ENCODE measurements at places on chromosomes 3 and 15. TPM values are rescaled to one million over a fixed set of nuclear protein-coding genes. Genes with fewer than 3 reads are reported as not detected.

The CYP1A1 gene
- 0.89 TPM for total RNA-seq

The CD276 gene
- total RNA-seq, result 35.7 TPM

The SAMD7 gene
- not detected for total RNA-seq

The ZNF385D gene
- total RNA-seq, result 32.1 TPM

The MINAR1 gene
- 15.3 TPM for total RNA-seq

The LRRC34 gene
- 14.1 TPM for total RNA-seq

The SMCO1 gene
- not detected for total RNA-seq

The EPHB3 gene
- total RNA-seq, result 11.7 TPM

The HESX1 gene
- total RNA-seq, result 0.50 TPM

The CPEB1 gene
- 11.0 TPM for total RNA-seq

The CYB561D2 gene
- total RNA-seq, result 15.3 TPM

The ZBTB47 gene
- 47.4 TPM for total RNA-seq

DNA sequence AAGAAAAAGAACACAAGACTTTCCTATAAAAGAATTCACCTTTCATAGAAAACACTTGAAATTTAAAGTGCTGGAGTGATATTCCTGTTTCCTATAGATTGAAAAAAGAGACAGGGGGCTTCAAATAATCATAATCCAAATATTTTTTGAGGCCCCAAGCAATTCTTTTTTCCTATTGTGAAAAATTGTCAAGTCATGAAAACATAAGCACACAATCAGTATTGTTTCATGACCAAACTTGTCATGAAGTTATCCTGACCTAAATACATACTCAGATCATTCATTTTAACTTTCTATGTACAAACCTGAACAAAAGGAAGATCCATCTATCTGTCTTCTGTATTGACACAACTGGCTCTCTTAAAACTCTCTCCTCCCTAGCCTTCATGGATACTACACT lies 57.9 kb downstream of the AGTR1 start:
- DNase-seq, result no peak
- no peaks in the 10 kb centered on the region for H3K27me3 ChIP-seq
- H3K4me3 ChIP-seq, result no peak overlapping the region
- no peak overlapping the region for H3K27ac ChIP-seq

DNA sequence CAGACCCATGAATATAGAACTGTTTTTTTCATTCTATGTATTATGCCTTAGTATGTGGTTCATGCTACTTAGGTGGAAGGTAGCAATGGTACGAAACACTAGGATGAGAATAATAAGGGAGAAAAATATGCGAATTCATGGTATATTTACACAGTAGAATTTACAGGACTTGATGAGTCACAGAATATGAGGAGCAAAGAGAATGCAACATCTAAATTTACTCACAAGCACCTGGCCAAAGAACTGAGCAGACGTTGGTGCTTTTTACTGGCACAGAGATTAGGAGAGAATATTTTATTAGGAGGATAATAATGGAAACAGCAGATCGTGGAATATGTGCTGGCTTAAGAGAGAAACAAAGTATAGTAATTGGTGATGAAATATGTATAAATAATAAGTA lies 785.4 kb upstream of the ROBO1 start:
- no peak for DNase-seq
- H3K27ac ChIP-seq, result no peak overlapping the region
- no peaks in the 10 kb centered on the region for H3K36me3 ChIP-seq
- H3K4me3 ChIP-seq, result no peak overlapping the region
- H3K27me3 ChIP-seq, result no peaks in the 10 kb centered on the region

DNA sequence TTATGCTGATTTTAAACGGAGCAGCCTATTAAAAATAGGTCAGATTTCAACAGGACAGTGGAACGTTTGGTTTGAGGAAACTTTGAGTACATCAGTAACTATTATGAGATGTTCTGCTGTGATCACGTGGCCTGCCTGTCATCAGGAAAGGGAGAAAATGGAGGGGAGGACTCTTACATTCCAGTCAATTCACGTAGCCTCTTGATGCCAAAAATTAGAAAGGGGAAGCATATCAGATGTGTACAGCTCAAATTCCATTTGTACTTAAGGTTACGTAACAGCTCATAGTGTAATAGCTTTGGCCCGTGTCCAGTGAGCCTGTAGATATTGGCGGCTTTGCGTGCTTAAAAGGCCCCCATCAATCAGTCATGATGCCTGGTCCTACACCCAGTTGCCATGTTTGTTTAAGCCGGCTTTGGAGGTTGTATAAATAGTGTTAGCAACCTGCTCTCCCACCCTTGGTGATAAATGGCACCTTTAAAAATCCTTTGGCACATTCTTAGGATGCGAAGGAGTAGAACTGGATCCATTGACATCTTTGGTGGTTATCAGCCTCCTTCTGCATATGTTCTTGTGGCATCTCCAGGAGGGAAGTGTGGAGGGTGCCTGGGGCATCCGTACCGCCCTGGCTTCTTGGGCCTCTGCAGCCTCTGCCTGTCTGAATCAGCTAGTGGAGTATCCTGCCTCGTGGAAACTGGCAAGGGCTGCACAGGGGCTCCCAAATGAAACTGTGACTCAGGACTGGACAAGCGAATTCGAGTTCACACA lies 163.9 kb downstream of the THSD4 start:
- H3K4me3 ChIP-seq, result no peak overlapping the region
- DNase-seq, result no peak
- no peaks in the 10 kb centered on the region for H3K27me3 ChIP-seq
- no peaks in the 10 kb centered on the region for H3K4me1 ChIP-seq
- H3K27ac ChIP-seq, result no peak overlapping the region
- no peaks in the 10 kb centered on the region for H3K36me3 ChIP-seq

- no peaks in the 10 kb centered on the region for H3K36me3 ChIP-seq
- H3K27ac ChIP-seq, result no peak overlapping the region
- no peak for DNase-seq
- no peaks in the 10 kb centered on the region for H3K27me3 ChIP-seq
- no peaks in the 10 kb centered on the region for H3K4me1 ChIP-seq
Measured at GRCh38 chr15:56040081-56041035, 46.9 kb upstream of the NEDD4 start.

DNA sequence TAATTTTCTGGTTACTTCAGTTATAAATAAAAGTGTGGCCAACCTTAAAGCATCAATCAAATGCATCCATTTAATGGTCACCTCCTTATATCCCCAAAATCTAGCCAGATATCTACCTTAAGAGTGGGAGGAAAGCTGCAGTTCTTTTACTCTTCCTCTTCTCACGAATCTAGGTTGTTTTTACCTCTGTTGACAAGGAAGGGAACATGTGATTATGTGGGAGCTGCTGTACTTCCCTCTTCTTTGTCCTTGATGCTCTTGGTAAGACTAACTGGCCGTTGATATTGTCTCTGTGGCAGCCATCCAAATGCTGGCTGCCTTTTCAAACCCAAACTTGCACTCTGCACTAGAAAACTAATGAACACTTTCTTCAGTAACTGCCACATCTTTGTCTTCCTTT lies 275.3 kb upstream of the CADM2 start:
- no peak overlapping the region for H3K4me3 ChIP-seq
- no peaks in the 10 kb centered on the region for H3K4me1 ChIP-seq
- H3K27me3 ChIP-seq, result no peaks in the 10 kb centered on the region
- no peak overlapping the region for H3K27ac ChIP-seq
- no peak for DNase-seq
- H3K36me3 ChIP-seq, result no peaks in the 10 kb centered on the region

GRCh38 chr3:152176241-152176640 lies 92.5 kb upstream of the MBNL1 start:
- H3K4me3 ChIP-seq, result no peak overlapping the region
- no peaks in the 10 kb centered on the region for H3K36me3 ChIP-seq
- H3K27ac ChIP-seq, result no peak overlapping the region
- no peaks in the 10 kb centered on the region for H3K27me3 ChIP-seq
- no peaks in the 10 kb centered on the region for H3K4me1 ChIP-seq

GRCh38 chr3:155555479-155556060 lies 189.3 kb downstream of the PLCH1 start:
- no peak overlapping the region for H3K4me3 ChIP-seq
- no peak overlapping the region for H3K27ac ChIP-seq
- H3K27me3 ChIP-seq, result no peaks in the 10 kb centered on the region
- H3K36me3 ChIP-seq, result no peaks in the 10 kb centered on the region
- H3K4me1 ChIP-seq, result no peaks in the 10 kb centered on the region

GRCh38 chr3:24435584-24435983 lies 59.1 kb downstream of the THRB start:
- no peak overlapping the region for H3K27ac ChIP-seq
- peak; percentile 8 for DNase-seq
- no peak overlapping the region for H3K4me3 ChIP-seq
- no peaks in the 10 kb centered on the region for H3K27me3 ChIP-seq

DNA sequence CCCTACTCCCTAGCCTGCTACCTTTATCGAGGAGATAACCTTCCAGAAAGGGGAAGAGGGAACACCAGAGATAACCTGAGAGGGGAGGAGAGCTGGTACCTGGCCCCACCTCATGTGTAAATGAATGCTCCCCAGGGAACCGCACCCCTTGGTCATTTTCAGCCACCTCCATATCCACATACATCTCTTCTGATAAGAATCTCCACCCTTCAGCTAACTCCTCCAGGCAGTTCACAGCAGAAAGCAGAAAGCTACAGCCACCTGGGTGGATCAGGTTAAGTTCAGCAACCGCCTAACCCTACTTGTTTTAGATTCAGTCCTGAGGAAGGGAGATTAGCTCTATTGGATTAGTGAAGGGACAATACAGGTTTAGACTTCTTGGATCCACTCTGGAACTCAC lies 38.0 kb upstream of the TIMP4 start:
- no peaks in the 10 kb centered on the region for H3K27me3 ChIP-seq
- no peaks in the 10 kb centered on the region for H3K36me3 ChIP-seq
- no peak overlapping the region for H3K4me3 ChIP-seq
- no peak overlapping the region for H3K27ac ChIP-seq
- no peak for DNase-seq

DNA sequence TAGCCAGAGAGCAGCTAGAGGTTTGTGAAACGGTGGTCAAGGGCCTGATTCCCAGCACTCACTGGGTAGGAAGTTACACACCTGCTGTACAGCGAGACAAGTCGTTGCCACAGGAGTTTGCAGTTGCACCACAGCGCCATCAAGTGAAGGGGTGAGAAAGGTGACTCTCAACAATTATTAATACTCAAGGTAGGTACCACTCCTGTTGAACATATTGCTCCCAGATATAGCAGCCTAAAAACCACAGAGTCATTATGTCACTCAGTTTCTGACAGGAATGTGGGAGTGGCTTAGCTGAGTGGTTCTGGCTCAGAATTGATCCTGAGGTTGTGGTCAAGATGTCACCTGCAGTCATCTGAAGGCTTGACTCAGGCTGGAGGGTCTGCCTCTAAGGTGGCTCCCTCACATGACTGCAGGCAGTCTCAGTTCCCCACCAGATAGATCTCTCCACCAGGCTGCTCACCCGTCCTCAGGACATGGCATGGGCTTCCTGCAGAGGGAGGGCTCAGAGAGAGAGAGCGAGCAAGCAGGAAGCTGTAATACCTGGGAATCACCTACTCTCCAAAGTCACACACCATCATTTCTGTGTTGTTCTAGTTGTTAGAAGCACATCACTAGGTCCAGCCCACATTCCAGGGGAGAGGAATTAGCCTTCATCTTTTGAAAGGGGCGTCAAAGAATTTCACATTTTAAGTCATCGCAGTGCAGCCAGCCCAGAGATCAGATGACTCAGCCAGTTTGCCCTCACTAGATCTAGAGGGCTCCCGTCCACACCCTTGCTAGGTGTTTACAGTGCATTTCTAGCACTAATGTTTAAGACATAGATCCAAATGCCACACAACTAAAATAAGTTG lies 17.0 kb upstream of the ANO10 start:
- no peak for DNase-seq
- H3K4me1 ChIP-seq, result no peaks in the 10 kb centered on the region
- H3K27ac ChIP-seq, result no peak overlapping the region
- no peak overlapping the region for H3K4me3 ChIP-seq
- no peaks in the 10 kb centered on the region for H3K36me3 ChIP-seq

GRCh38 chr15:33057845-33058244 lies 136.7 kb downstream of the FMN1 start:
- H3K4me3 ChIP-seq, result no peak overlapping the region
- H3K27ac ChIP-seq, result no peak overlapping the region
- no peaks in the 10 kb centered on the region for H3K4me1 ChIP-seq
- H3K27me3 ChIP-seq, result no peaks in the 10 kb centered on the region
- DNase-seq, result no peak

- no peak for DNase-seq
- H3K27me3 ChIP-seq, result no peaks in the 10 kb centered on the region
- H3K4me3 ChIP-seq, result no peak overlapping the region
Measured at GRCh38 chr15:79640206-79640605, 208.1 kb downstream of the MINAR1 start.

DNA sequence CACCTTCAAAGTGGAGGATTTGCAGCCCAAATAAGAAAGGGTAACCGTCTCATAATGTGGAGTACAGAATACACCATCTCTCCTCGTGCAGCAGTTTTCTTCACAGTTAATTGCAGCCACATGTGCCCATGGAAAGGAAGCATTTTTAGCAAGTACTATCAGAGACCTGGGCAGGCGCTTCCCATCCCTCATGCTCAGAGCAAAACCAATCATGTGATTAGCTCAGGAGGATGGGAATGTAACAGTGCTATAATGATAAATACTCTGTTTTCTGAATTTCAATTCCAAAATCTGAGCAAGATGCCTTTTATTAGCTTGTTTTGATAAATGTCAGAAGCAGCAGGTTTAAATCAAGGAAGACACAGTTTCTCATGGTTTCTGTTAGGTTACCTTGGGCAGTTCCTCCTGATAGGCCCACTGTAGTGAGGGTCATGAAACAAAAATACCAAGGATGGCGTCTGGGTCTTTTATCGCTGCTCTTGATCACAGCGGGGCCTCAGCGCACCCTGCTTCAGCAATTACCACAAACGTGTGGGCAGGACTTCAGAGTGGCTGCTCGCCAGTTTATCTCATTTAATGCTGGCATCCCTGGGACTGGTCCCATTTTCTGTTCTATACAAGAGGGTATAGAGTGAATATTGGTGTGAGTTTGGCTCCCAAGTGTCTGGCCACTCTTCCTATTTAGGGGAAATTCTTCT lies 92.6 kb upstream of the VGLL4 start:
- H3K27me3 ChIP-seq, result no peaks in the 10 kb centered on the region
- no peaks in the 10 kb centered on the region for H3K36me3 ChIP-seq
- no peak overlapping the region for H3K27ac ChIP-seq

GRCh38 chr3:42700366-42701288 lies 2.0 kb downstream of the HHATL start:
- no peak for DNase-seq
- no peaks in the 10 kb centered on the region for H3K27me3 ChIP-seq
- H3K36me3 ChIP-seq, result peaks cover 10% of the 10 kb centered on the region
- peaks cover 22% of the 10 kb centered on the region for H3K4me1 ChIP-seq
- no peak overlapping the region for H3K27ac ChIP-seq

DNA sequence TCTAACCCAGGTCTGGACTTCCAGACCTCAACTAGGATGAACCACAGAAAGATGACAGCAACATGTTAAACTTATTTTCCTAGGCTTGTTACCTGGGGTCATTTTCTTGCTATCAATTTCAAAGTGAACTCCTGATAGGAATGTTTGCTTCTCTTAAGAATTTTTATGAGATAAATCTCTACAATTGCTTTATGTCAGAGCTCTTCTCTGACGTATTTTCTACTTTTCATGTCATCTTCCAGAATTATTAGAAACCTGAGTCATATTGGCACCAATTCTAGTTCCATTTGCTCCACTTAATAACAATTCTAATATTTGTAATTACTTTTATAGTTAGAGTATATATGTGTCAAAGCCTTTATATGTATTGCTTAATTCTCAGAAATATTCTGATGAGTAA lies 2.1 kb upstream of the IGSF10 start:
- peaks cover 6% of the 10 kb centered on the region for H3K4me1 ChIP-seq
- no peak overlapping the region for H3K27ac ChIP-seq
- no peak overlapping the region for H3K4me3 ChIP-seq
- DNase-seq, result no peak

All from spinal cord (tissue), 10 donors.